ENCODE measurements at places on chromosomes 11 and 22.

DNA sequence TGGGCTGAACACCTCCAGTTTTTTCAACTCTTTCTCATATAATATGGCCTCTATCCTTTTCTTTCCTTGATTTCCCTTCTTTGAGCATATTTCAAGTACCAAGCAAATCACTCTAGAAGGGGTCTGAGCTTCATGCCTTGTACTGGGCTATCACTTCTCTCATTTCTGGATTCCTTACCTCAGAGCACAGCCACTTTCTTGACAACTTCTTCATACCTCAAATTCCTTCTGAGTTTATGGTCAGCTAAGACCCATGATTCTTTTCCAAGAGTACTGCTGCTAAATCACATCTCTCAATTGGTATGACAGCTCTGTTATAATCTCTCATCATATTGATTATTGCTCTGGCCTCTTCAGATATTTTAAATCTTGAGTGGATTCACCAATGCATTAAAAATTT is 224.8 kb upstream of the ZBED5 start:
- DNase-seq: no peak

GRCh38 chr22:17988800-17989513 is 35.4 kb downstream of the MICAL3 start:
- DNase-seq: no peak

GRCh38 chr22:43840851-43841250 is 21.5 kb downstream of the SULT4A1 start:
- no peak for DNase-seq

- no peak for DNase-seq
Observed at GRCh38 chr11:117929916-117930570, 841 bp upstream of the TMPRSS13 start.

GRCh38 chr22:28051787-28052356 is 132.8 kb upstream of the PITPNB start:
- peak; percentile 59 for DNase-seq

DNA sequence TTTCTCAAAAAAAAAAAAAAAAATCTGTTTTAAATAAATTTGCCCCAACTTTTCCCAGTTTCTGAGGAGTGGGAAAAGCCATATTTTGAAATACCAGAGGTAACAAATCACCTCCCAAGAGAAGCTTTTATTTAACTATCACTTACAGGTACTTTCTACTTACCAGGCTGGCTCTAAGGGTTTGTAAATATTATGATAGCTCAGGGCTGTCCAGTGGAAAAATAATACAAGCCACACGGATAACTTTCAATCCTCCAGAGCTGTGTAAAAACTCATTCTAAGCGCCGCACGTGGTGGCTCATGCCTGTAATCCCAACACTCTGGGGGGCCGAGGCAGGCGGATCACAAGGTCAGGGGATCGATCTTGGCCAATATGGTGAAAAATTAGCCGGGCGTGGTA is 5.6 kb upstream of the SEC14L4 start:
- no peak for DNase-seq

GRCh38 chr11:32255841-32256240 is 165.0 kb downstream of the RCN1 start:
- DNase-seq: no peak

DNA sequence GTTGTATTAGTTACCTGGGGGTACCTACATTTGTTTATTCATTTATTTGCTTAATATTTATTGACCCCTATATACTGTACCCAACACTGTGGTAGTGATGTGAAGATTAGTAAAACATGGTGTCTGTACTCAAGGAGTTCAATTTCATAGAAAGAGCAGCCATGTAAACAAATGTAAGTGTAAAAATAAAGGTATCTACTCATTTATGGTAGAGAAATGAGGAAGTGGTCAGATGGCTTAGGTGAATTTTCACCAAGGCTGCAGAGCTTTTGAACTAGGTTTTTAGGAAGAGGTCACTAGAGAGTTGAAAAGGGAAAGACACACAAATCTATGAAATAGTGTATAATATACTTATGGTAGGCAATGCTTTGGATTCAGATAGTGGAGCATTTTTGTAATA is 11.1 kb downstream of the CTR9 start:
- no peak for DNase-seq

DNA sequence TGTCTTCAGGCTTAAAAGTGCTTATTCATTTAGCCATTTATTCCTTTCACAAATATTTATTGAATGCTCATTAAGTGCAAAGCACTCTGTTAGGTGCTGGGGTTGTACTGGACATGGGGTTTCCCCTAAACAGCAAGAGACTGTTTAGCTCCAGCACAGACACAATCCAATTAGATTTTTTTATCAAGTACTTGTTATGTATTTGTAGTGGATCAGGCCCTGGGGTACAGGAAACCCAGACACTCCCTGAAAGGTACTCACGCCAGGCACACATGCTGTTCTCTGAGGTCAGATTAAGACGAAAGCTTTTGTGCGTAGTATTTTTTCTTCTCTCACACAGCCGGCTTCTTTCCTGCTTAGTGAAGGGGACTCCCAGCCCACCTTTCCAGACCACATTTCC is 218.1 kb upstream of the PLET1 start:
- no peak for DNase-seq

DNA sequence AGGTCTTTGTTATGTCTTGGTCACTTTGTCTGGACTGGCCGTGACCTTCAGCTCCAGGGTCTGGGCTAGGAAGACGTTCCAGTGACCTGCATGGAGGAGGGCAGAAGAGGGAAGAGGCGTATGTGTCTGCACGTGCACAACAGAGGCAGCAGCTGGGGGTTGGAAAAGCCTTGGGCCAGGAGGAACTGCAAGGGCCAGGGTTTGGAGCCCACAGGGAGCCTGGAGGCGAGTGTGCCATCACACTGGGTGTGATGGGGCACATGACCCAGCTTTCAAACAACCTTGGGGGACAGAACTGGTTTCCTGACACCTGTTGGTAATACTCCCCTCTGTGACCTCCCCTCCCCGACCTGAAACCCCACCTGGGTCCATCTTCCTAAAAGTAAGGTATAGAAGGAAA is 34.7 kb downstream of the CHRDL2 start:
- no peak for DNase-seq

GRCh38 chr11:59259867-59260475 is 47.2 kb upstream of the MPEG1 start:
- DNase-seq: no peak

DNA sequence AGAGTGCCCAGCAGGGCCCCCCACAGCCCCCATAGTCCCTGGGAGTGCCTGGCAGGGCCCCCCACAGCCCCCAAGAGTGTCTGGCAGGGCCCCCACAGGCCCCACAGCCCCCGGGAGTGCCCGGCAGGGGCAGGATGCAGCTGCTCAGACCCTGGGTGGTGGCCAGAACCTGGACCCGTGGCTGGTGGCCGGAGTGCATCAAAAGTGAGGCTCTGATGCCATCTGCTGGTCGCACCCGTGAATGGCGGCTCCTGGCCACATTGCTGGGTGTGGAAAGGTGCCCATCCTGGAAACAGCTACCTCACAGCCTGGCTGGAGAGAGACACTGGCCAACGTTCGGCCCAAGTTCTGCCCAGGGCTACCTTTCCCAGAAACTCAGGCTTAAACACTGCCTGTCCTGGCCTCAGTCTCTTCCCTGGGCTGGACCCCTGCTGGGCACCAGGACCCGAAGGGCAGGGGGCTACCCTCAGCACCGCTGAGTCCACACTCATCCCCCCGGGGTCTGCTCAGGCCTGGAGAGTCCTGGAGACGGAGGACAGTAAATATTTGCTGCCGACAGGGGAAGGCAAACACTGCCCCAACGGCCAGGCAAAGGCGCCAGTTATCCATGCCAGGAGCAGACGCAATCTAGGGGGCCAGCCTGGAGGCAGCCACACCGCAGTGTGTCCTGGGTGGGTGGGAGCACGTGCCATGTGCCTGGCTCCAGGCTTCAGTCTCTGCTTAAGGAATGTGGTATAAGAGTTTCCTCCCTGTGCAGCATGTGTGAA is 4.4 kb downstream of the INS start:
- peak; percentile 81 for DNase-seq

DNA sequence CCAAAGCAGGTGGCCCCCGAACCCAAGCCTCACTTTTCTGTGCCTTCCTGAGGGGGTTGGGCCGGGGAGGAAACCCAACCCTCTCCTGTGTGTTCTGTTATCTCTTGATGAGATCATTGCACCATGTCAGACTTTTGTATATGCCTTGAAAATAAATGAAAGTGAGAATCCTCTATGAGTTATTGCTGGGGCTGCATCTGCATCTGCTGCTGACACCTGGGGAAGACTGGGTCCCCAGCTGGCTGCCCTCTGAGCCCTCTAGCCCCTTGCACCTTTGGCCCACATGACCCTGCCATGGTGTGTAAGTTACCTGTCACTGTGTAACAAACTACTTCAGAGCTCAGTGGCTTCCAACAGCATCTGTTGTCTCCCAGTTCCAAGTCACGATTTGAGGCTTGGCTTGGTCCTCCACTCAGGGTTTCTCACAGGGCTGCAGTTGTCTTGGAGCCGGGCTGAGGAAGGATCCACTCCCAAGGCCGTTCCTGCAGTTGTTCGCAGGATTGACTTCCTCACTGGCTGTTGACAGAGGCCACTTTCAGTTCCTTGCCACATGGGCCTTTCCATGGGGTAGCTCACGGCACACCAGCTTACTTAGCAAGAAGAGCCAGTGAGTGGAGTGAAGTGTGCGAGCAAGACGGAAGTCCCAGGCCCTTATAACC is 13.5 kb upstream of the UVRAG start:
- DNase-seq: no peak

GRCh38 chr22:49893025-49893424 is 25.2 kb downstream of the ALG12 start:
- no peak for DNase-seq

All from NCI-H526 (cell line).